ENCODE measurements at places on chromosomes 12 and 14.

DNA sequence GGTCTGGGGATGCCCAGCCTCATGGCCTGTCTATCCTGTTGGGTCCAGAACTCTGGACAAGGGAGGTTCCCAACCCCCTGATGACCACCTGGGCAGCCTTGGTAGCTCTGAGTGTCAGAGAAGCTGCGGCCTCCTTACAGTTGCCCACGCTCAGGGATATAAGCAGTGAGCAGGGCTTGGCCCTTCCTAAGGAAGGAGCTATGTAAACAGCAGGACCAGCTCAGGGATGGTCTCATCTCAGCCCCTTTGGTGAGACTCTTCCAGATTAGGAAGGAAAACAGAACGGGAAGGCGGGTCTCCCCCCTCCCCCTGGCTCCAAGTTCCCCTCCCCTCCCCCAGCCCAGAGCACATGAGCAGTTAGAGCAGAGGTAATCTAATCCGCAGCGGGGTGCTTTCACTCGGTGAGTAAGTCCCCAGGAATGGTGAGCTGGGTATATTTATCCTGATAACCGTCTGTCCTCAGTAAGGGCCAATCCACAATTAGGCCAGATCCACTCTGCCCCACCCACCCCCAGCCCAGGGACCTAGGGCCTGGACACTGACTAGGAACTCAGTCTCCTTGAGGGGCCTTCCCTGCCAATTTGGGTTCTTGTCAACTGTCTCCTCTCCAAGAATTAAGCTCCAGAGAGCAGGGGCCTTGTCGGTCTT is 29.5 kb upstream of the RPLP0 start:
- peak; percentile 88 for DNase-seq

DNA sequence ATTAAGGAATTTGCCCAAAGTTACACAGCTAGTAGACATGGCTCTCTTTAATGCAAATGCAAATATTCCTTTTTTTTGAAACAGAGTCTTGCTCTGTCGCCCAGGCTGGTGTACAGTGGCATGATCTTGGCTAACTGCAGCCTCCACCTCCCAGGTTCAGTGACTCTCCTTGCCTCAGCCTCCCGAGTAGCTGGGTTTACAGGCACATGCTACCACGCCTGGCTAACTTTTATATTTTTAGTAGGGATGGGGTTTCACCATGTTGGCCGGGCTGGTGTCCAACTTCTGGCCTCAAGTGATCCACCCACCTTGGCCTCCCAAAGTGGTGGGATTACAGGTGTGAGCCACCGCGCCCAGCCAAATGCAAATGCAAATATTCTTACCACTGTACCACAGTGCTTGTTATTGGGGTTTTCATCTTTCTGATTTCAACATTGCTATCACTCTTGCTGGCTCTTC is 24.5 kb upstream of the HIGD1C start:
- no peak for DNase-seq

- DNase-seq = no peak
These were observed 21.0 kb upstream of the MDM2 start for GRCh38 chr12:68786929-68787328.

GRCh38 chr12:91972896-91973295 is 172.8 kb downstream of the BTG1 start:
- DNase-seq = no peak

- no peak for DNase-seq
These were observed 521 bp upstream of the PCED1B start for GRCh38 chr12:47078733-47079467.

GRCh38 chr14:61561657-61562276 is 133.5 kb upstream of the HIF1A start:
- peak; percentile 87 for DNase-seq

GRCh38 chr14:104967386-104968152 is 10.6 kb downstream of the AHNAK2 start:
- peak; percentile 59 for DNase-seq

DNA sequence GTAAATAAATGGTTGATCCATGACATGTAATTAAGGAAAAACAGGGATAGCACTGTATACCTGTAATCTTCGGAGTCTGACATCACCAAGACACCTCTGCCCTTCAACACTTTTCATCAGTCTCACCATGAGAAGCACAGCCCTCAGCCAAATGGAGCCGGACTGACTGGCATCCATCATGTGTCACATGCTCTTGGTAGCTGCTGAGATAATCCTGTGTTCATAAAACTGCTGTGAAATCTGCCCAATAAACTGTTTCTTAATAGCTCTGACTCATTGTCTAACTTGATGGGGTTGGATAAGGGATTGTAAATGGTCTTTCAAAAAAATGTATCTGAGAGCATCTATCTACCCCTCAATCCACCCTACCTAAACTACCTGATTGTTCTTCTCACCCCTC is 33.6 kb downstream of the KCNH5 start:
- DNase-seq = no peak

DNA sequence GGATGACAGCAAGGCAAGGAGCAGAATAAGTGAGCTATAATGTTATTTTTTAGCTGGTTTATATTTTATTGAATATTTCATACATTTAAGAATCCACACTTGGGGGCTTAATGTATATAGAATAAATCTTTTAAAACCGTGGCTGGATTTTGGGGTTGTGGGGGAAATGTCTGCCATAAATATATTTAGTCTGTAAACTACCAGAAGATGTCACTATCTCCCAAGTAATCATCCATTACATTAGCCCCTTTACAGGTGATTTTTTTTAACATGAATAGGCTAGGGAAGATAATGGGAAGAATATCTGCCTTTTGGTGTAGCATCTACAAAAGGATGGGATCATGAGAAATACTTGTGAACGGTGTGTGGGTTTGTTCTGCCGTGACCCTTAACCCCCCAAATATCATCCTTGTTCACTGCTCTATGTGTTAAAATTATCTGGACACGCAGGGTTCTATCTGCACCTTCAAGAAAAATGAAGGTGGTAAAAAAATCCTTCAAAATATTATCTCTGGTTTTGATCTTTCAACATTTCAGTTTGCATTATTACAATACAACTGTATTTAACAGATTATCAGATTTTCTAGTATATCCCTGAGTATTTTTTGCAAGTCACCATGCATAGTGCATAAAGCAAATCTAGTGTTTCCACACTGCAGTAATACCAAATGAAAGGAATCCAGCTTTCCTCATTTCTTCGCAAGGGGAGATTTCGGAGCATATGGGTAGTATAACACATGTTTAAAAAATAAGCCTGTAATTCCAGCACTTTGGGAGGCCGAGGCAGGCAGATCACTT is 8.0 kb upstream of the SLC17A8 start:
- DNase-seq = peak; percentile 52

DNA sequence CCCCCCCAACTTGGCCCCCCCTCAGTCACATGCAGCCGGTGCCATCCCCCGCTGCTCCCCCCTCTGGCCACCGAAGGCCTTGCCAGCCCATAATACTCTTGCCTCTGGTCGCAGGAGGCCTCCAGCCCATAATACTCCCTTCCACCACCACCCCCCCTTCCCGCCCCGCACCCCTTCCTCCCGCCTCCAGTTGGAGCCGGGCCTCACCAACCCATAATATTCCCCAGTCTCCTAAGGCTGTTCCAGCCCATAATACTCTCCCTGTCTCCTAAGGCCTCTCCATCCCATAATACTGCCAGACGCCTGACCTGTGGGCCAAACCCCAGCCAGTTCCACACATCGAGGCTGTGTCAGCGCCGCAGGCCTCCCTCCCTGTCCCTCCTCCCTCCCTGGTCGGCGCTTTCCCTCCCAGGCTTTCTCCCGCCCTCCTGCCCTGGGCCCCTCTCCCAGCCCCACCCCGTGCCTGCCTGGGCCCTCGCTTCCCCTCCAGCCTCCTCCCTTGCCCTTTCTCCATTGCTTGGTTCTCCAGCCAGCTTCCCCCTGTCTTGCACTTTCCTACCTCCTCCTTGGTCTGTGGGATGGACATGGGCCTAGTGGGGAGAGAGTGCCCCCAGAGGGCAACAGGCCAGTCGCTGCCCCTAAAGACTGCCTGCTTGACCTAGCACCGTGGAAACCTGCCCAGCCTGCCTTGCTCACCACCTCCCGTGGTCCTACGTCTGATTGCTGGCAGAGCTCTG is 6.8 kb upstream of the CHD4 start:
- peak; percentile 100 for DNase-seq

DNA sequence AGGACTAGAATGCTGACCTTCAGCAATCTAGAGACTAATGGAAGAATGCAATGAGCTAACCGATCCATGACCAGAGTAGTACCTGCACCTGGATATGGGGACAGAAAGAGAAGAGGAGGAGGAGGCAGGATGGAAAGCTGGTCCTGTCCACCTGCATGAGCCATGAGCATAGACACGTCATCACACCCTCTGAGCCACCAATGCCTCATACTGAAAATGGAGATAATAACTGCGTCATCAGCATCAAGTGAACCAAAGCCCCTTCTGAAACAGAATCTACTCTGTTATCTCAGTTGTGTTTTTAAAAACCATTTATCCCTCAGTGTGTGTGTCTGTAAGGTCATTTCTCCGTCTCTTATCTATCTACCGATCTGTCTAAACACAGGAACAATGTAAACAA is 327.0 kb downstream of the BCL11B start:
- no peak for DNase-seq

DNA sequence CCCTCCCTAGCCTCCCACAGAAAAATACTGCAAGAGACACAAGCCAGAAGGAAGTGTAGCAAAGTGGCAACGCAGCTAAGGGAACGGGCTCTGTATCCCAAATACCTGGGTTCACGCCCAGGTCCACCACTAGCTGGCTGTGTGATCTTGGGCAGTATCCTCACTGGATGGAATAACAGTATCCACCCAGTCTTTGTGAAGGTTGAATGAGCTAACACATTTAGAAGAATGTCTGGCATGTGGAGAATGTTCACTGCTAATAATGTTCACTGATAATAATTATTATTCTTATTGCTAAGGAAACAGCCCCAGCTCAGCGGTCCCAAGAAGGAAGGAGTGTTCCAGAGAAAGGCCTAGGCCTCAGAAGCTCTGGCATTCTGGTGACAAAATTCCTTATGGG is 70.9 kb downstream of the VWF start:
- DNase-seq = no peak

- no peak for DNase-seq
These were observed 25.0 kb upstream of the HIGD1C start for GRCh38 chr12:50927356-50927755.

- DNase-seq = peak; percentile 14
These were observed 75.3 kb upstream of the SFSWAP start for GRCh38 chr12:131635491-131636122.

GRCh38 chr12:25308756-25309155 is 58.0 kb upstream of the KRAS start:
- no peak for DNase-seq

DNA sequence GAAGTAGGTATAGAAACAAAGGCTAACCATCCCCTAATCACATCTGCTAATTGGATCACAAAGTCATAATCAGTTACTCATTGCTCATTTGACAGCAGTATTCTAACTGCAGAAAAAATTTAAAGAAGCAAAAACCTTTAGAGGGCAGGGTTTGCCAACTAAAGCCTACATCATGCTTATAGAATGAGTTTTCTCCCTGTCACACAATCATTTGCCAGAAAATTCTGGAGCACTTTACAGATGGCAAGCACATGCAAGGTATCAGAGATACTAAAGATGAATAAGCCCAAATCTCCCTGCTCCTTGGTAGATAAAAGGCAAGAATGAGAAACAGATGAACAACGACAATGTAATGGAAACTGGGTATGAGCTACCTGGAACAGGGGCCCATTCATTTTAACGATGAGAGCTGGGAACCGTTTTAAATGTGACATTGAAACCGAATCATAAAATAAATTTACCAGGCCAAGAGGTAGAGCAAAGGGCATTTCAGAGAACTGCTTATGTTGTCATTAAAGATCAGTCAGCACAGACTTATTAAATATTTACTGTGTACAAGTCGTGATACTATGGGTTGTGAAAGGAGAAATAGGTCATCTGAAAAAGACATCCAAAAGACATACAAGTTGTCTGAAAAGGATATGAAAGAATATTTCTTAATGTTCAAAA is 211.4 kb upstream of the ABCD2 start:
- no peak for DNase-seq

DNA sequence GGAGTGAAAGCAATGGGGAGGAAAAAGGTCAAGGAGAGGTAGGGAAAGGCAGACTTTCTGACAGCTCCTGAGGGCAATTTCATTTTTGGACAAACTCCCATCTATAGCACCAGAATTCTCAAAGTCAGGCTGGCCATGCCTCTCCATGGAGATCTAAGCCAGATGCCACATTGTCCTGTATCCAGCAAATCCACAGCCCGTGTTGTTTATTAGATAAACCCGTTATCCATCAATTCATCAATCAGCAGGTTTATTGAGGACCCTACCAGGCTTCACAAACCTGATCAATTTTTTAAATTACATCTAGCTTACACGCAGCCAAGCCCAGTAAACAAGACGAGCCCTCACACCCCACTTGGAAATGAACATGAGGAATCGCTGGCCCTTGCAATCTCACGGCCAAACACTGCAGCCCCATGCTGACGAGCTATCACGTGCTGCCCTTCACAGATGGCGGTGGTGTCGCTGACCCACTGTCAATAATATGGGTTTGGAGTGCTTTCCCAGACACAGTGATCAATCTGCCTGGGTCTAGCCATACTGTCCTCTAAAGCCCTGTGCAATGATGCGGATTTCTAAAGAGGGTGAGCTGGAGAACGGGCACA is 332.9 kb downstream of the DPF3 start:
- DNase-seq = no peak

- DNase-seq = no peak
These were observed 60.7 kb upstream of the DCD start for GRCh38 chr12:54708826-54709225.

DNA sequence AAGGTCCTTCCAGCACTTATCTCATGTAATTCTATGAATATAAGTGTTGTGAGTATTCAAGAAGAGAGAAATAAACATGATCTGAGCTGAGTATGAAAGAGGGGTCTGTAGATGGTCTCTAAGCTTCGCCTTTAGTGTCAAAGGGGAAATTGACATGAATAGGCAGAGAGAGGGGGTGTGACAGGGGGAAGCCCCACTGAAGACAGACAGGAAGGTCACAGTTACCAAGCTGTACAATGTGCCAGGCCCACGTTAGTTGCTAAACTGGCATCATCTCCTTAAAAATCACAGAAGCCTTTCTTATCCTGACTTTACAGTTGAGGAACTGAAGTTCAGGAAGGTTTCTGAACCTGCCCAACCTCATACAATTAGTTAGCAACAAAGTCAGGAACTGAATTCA is 7.6 kb downstream of the ARHGEF40 start:
- no peak for DNase-seq

- DNase-seq = peak; percentile 11
These were observed 117.8 kb upstream of the TMTC1 start for GRCh38 chr12:29901585-29901984.

GRCh38 chr12:76813265-76813664 is 49.4 kb downstream of the ZDHHC17 start:
- DNase-seq = no peak

- DNase-seq = no peak
These were observed 176.7 kb upstream of the ATF7IP start for GRCh38 chr12:14188744-14189143.

DNA sequence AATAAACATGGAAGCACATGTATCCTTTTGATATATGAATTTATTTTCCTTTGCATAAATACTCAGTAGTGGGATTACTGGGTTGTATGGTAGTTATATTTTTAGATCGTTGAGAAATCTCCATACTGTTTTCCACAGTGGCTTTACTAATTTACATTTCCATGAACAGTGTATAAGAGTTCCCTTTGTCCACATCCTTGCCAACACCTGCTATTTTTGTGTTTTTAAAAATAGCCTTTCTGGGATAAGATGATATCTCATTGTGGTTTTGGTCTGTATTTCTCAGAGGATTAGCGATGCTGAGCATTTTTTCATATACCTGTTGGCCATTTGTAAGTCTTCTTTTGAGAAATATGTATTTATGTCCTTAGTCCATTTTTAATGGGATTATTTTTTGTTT is 329.2 kb upstream of the KITLG start:
- DNase-seq = no peak
